ENCODE measurements at places on chromosomes 5 and 9. TPM values are rescaled to one million over a fixed set of nuclear protein-coding genes. Genes with fewer than 3 reads are reported as not detected.

The NPR3 gene
- 3.5 TPM for total RNA-seq

- no peak for DNase-seq
Observed at GRCh38 chr5:126499853-126500342, 76.7 kb downstream of the GRAMD2B start.

The GABRP gene
- total RNA-seq = 0.43 TPM

The FOXD1 gene
- 7.1 TPM for total RNA-seq

- no peak for DNase-seq
Observed at GRCh38 chr5:34897646-34898045, 17.7 kb downstream of the RAD1 start.
